ENCODE measurements at places on chromosomes 2 and 18. TPM values are rescaled to one million over a fixed set of nuclear protein-coding genes. Genes with fewer than 3 reads are reported as not detected.

DNA sequence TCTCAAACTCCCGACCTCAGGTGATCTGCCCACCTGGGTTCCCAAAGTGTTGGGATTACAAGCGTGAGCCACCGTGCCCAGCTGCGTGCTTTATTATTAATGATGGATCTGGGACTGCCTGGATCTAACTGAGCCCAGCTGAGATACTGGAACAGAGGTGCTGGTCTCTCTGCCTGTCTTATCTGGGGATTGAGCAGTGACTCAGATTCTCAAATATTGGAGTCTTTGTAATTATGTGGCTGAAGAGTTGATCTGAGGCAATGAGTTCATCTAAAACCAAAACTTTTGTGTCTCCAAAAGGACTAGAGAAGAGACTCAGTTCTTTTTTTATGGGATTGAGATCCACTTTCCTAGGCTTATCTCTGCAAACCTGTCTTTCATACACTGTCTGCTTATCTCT lies 16.3 kb downstream of the PLEKHB2 start:
- DNase-seq, result no peak
- H3K27me3 ChIP-seq, result no peaks in the 10 kb centered on the region
- H3K36me3 ChIP-seq, result peaks cover 29% of the 10 kb centered on the region
- no peak overlapping the region for H3K4me3 ChIP-seq
- H3K4me1 ChIP-seq, result peaks cover 2% of the 10 kb centered on the region

- DNase-seq, result no peak
- H3K27me3 ChIP-seq, result no peaks in the 10 kb centered on the region
- no peak overlapping the region for H3K4me3 ChIP-seq
- H3K4me1 ChIP-seq, result no peaks in the 10 kb centered on the region
- H3K36me3 ChIP-seq, result no peaks in the 10 kb centered on the region
Observed at GRCh38 chr2:108029912-108030311, 43.6 kb downstream of the SLC5A7 start.

DNA sequence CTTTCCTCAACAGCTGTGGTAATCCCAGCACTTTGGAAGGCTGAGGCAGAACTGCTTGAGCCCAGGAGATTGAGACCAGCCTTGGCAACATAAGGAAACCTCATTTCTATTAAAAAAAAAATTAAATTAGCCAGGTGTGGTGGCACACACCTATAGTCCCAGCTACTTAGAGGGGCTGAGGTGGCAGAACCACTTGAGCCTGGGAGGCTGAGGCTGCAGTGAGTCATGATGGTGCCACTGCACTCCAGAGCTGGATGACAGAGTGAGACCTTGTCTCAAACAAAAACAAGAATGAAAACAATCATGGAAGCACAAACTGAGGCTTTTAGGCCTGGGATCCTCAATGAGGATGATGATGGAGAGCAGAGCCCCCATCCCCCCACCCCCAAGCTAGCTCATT lies 19.8 kb downstream of the GAREM1 start:
- peaks cover 19% of the 10 kb centered on the region for H3K27me3 ChIP-seq
- H3K4me3 ChIP-seq, result no peak overlapping the region
- H3K4me1 ChIP-seq, result no peaks in the 10 kb centered on the region

Gene TRABD2A
- total RNA-seq, result 62.2 TPM

DNA sequence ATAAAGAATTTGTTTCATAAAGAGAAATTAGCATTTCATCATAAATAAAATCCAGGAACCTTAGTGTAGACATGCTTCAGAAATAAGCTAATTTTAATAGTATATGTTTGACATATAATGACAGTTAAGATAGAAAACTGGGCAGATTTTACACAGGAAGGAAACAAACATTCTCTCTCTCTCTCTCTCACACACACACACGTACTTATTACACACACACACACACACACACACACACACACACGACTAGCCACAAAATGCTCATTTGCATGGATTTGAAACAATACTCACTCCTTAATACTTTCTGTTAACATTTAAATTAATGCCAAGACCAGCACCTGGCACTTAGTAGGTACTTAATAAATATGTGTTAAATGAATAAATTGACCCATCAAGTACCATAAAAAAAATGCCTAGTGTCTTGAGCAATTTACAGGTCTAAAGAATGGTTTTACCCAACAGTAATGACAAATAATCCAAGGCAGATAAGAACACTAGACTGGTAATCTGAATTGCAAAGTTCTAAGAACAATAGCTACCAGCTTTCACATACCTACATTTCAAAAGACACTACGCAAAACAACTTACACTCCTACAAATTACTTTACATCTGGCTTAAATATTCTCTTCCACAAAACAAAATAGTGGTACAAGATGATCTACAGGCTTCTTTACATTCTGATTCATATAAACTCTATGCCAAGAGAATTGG lies 2.9 kb upstream of the GALNT3 start:
- no peak overlapping the region for H3K4me3 ChIP-seq
- no peak for DNase-seq
- peaks cover 14% of the 10 kb centered on the region for H3K36me3 ChIP-seq
- peaks cover 2% of the 10 kb centered on the region for H3K27me3 ChIP-seq
- H3K27ac ChIP-seq, result no peak overlapping the region

Gene ZEB2
- 27.8 TPM for total RNA-seq

Gene PAIP2B
- 0.44 TPM for total RNA-seq

DNA sequence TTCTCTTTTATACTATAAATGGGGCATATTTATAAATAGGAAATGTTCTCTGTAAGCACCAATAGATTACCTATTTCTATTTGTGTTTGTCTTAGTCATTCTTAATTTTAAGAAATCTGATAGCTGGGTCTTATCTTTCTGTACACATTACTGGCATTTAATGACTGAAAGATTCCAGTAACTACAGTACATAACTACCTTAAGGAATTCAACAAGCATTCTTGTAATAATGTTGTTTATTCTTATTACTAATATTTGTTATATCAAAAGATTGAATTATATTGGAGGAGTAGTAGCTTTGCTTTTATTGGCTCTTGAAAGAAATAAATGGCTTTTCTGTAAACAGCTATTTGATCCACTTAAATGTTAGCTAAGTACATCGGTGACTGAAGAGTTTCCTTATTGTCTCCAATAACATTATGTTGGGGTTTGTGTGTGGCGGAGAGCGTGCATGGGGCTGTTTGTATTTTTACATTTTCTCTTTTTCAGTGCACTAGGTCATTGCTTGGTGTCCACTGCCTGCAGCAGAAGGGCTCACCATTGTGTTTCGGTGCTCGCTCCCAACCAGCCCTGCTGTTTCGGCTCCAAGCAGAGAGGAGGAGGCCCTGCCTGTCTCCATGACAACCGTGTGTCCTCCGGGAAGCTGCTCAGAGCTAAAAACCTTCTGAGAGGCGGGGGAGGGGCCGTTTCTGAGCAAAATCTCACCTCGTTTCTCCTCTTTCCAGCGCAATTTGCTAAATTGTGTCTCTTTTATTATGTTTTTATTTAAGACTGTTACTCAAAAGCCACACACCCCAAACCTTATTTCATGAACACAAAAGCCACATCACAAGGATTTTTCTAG lies 112.5 kb upstream of the SLC38A11 start:
- no peak overlapping the region for H3K4me3 ChIP-seq
- no peaks in the 10 kb centered on the region for H3K36me3 ChIP-seq
- no peak for DNase-seq
- H3K4me1 ChIP-seq, result no peaks in the 10 kb centered on the region
- H3K27me3 ChIP-seq, result no peaks in the 10 kb centered on the region

- no peak overlapping the region for H3K4me3 ChIP-seq
- no peaks in the 10 kb centered on the region for H3K36me3 ChIP-seq
- no peak for DNase-seq
- H3K27ac ChIP-seq, result no peak overlapping the region
- no peaks in the 10 kb centered on the region for H3K4me1 ChIP-seq
Observed at GRCh38 chr2:188471166-188471565, 179.5 kb downstream of the GULP1 start.

Gene C1QL2
- not detected for total RNA-seq

GRCh38 chr2:64751286-64752260 lies 97.9 kb upstream of the SERTAD2 start:
- no peaks in the 10 kb centered on the region for H3K36me3 ChIP-seq
- peak overlapping the region; percentile 98 for H3K27ac ChIP-seq
- peak overlapping the region; percentile 91 for H3K4me3 ChIP-seq
- peak; percentile 96 for DNase-seq
- H3K27me3 ChIP-seq, result no peaks in the 10 kb centered on the region

Gene STK17B
- 148 TPM for total RNA-seq

DNA sequence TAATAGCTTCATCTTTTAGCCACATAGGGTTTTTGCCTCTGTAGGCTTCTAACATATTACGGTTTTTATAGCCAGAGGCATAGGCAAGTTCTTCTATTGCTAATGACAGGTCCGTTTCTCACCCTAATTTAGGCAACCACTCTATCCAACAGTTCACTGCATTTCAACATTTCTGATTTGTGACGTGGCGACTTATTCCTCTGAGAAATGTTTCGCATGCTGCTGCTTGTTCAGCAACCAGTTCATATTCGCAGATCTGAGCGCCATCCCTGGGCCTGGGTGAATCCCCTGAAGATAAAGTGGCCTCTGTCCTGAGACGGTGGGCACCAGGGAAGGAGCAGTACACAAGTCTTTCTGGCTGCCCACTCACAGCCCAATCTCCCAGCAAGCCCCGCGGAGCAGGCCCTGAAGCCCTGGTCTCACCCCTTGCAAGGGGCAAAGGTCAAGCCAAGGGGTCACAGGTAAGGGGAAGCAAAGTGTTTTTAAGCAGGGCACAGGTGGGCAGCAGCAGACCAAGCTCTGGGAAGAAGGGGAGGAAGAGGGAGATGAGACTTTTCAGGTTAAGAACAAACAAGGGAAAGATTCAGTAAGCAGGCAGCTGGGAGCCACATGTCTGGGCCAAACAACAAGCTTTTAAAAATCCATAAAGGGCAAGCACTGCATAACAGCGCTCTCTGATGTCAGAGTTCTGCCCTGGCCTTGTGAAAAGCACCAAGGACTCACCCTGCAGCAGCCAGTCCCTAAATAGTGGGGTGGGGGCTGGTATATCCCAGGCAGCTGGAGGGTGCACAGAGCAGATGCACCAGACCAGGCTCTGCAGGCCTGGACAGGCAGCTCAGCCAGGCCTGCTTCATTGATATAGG lies 10.8 kb upstream of the COX7A2L start:
- peaks cover 7% of the 10 kb centered on the region for H3K4me1 ChIP-seq
- no peak for DNase-seq
- no peaks in the 10 kb centered on the region for H3K36me3 ChIP-seq
- H3K27me3 ChIP-seq, result peaks cover 6% of the 10 kb centered on the region
- no peak overlapping the region for H3K27ac ChIP-seq

Gene CLEC4F
- 0.10 TPM for total RNA-seq

- DNase-seq, result no peak
- no peak overlapping the region for H3K4me3 ChIP-seq
- H3K27me3 ChIP-seq, result peaks cover 7% of the 10 kb centered on the region
- peaks cover 6% of the 10 kb centered on the region for H3K4me1 ChIP-seq
Observed at GRCh38 chr2:224220586-224221255, 181.2 kb downstream of the FAM124B start.

Gene AOX1
- total RNA-seq, result not detected

All from activated T-helper 1 cell treated with anti-CD3 and anti-CD28 coated beads, Interleukin-12 subunit alpha, Interleukin-12 subunit beta, Interleukin-2, Interleukin-4 antibody, amounts not matched to agents 30 ng/mL and 10 ng/mL and 1 ng/mL, durations not matched to agents 14 hours and 24 hours and 36 hours (primary cell).